NCI-H2171 (cell line): ENCODE measurements at places on chromosomes 13 and 19.

- no peak for DNase-seq
Measured at GRCh38 chr13:80037505-80037888, 303.4 kb downstream of the SPRY2 start.

DNA sequence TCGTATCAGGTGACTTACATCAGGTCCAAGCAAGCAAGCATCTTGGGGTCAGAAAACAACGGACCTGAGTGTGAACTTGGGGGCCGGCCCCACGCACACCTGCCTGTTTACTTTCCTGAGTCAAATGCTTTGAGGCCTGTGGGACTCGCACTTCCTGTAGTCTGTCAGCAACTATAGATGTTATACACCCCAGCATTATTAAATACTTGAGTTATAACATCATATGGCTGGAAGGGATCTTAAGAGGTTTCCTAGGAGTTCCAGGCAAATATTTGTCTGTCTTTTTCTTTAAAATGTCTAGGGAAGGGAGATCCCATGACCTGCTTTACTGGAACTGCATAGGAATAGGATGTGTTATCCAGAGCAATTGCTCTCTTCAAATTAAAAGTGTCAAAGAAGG lies 280.6 kb downstream of the SHISA2 start:
- DNase-seq = no peak

GRCh38 chr13:46926916-46927590 lies 30.2 kb upstream of the HTR2A start:
- no peak for DNase-seq

GRCh38 chr19:42286349-42287016 lies 15.4 kb upstream of the PRR19 start:
- DNase-seq = no peak

GRCh38 chr19:16998635-16999194 lies 27.9 kb downstream of the CPAMD8 start:
- no peak for DNase-seq
